Activated CD8-positive, alpha-beta memory T cell treated with anti-CD3 and anti-CD28 coated beads for 4 hours (primary cell): ENCODE measurements at places on chromosomes 3 and 15.

DNA sequence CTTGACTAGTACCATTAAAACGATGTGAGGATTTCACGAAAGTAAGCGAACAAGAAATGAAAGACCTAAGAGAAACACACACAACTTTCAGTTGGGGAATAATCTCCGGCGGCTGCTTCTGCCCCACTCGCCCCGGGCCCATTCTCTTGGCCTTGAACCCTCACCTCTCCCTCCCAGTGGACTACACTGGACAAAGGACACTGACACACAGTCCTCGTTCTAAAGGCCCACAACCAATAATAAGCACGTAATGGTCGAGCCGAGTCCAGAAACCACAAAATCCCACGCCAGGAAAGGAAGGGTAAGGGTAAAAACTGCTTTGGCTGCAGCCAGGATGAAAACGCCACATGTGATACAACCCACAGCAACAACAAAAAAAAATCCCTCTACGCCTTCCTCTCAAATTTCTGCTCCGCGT, 469 bp downstream of the ZNF770 start:
- no peak for DNase-seq

GRCh38 chr3:8712045-8712907, 21.3 kb upstream of the CAV3 start:
- DNase-seq = no peak

- DNase-seq = no peak
These were observed 204.2 kb upstream of the IGF1R start for GRCh38 chr15:98444138-98444537.

DNA sequence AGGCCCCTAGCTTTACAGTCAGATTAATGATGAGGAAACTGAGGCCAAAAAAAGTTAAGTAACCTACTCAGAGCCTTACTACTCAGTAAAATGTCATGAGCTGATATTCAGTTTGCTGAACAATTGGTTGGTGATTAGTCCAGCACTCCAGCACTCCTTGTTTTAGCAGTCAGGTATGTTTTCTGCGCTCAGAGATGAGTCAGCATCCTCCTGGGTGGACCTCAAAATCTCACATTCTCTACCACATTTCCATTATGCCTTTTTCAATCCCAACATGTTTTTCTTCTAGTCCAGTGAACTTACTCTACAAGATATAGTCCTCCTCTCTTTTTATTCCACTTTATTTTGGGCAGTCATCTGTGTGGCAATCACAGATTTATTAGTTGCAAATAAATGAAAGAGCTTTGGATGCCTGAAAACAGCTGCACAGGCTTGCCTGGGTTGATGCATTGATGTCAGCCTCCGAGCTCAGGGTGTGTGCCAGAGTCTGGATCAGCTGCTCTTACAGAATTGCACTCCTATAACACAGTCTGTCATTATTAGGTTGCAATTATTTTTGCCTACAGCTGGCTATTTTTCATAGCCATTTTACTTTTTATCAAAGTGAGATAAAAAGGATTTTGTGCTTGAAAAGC, 133.2 kb downstream of the ARPP21 start:
- no peak for DNase-seq

DNA sequence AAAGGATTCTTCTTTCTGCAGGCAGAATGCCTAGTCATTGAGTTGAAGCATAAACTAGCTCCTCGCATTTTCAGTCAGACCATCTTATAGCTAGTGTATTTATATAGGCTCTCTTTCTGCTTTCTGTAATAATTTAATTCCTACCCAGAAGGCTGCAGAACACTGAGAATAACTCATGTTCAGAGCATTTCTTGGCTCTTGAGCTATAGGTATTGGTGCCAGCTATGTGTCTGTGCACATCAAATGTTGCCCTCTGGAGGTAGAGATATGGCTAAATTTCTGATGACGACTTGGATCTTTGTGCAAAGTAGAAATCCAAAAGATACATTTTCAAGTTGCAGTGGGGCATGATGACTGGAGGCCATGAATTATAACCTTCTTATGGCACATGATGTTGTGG, 336.2 kb upstream of the TPM1 start:
- DNase-seq = no peak

GRCh38 chr3:46916799-46917198, 39.3 kb downstream of the PTH1R start:
- DNase-seq = no peak

- DNase-seq = no peak
These were observed 8.3 kb downstream of the TIMMDC1 start for GRCh38 chr3:119506631-119507030.

- DNase-seq = no peak
These were observed 453.8 kb downstream of the OTOL1 start for GRCh38 chr3:161950318-161950868.

- DNase-seq = no peak
These were observed 23.8 kb downstream of the CXCR6 start for GRCh38 chr3:45966950-45967640.

- DNase-seq = no peak
These were observed 137.2 kb downstream of the CHSY1 start for GRCh38 chr15:101114610-101115009.

DNA sequence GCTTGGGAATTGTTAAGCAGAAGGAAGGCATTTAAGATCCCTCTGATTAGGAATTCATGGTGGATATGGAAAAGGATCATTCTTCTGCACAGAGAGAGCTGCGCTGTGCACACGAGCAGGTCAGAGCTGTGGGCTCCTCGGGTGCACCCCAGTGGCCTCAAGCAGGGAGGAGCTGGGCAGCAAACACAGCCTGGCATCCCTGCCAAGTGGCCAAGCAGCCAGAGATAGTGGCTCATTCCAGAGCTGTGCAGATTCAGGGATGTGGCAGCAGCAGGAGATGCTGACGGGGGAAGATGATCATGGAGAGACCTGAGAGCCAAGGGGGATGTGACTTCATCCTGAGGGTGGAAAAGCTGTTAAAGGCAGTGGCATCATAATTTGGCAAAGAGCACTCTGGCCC, 55.9 kb downstream of the LRRK1 start:
- no peak for DNase-seq
